ENCODE measurements at places on chromosomes 2 and 18.

DNA sequence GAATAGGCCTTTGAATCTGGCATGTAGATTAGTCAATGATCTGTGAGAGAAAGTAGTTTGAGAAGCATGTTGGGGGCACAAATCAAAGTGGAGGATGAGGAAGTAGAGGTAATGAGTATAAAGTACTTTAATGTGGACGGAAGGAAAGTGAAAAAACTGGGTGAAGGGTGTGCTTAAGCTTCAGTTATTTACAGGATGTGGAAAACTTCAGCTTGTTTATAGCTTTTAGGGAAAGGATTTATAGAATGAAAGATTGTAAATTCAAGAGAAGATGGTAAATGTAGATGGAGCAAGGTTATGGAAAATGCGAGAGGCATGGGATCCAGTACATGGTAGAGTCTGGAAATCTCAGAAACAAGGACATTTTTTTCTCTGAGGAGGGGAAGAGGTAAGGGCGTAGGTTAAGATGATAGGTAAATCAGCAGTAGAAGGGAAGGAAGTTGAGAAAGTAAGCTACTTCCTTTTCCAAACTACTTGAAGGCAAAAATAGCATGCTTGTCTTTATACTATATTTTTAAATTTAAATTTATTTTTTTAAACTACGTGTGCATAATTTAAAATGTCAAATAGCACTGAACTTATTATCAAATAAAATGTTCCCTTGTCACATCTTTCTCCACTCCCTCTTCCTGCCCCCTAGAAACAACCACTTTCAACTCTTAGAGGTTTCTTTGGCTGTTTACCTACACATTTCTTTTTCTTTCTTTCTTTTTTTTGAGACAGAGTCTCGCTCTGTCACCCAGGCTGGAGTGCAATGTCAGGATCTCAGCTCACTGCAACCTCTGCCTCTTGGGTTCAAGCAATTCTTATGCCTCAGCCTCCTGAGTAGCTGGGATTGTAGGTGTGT lies 8.5 kb downstream of the FAM117B start:
- DNase-seq = no peak

DNA sequence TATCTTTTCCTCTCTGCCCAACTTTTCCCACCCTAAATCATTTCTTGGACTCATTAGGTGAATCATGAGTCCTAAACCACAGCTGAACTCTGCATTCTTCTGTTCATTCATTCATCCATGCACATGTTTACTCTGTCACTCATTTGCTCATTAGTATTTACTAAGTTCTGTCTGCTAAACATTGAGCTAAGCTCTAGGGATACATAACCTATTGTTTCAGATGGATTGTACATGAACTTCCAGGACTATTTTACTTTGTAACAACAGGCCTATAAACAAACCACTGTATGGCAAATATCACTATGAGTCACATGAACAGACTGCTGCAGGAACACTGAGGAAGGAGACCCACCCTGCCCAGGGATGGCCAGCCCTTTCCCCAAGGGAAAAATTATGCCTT lies 14.6 kb upstream of the DYNC2LI1 start:
- peak; percentile 92 for DNase-seq

DNA sequence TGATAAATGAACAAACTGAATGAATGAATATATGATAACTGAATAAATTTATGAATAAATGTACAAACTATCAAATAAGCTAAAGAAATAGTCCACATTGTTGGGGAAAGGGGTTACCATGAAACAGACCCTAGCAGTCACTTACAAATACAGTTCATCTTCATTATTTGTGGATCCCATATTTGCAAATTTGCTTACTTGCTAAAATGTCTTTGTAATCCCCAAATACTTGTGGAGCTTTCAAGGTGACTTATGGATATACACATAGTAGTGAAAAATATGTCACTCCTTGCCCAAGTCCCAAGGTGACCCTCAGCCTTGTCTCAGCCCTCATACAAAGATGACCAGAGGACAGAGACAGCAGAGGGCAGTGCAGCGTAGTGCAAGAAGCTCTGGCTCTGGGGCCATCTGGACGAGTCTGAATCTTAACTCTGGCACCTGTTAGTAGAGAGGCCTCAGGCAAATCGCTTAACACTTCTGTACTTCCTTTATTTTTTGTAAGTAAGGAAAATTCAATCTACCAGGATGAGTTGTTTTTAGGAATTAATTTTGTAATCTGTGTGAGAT lies 3.1 kb downstream of the PAIP2B start:
- no peak for DNase-seq

DNA sequence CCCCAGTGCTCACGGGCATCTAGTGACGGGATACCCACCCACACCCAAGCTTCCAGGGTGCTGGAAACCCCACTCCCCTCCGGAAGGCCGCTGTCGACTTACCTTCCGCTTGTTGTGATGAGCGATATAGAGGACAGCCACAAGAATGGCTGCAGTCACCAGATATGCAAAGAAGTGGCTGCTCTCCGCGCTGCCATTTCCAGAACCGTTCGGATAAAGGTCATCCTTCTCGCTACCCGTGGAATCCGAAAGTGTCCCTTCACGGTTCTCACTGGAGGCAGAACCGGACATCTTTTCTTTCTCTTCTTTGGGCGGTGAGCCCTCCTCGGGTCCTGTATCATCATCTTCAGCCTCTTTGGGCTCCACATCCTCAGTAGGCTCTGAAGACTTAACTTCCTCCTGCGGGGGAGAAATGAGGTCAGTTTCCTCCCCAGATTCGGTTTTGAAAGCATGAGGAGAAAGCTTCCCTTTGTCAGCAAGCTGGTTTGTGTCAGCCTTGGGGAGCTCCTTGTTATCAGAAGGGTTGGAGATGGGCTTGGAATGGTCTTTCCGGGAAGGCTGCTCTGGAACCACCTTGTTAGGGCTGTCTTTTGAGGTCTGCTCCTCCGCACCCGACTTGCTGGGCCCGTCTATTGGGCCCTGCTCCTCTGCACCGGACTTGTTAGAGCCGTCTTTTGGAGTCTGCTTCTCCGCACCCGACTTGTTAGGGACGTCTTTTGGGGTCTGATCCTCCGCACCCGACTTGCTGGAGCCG lies 1.2 kb downstream of the TGOLN2 start:
- no peak for DNase-seq

GRCh38 chr2:110674620-110675555 lies 3.0 kb downstream of the BUB1 start:
- no peak for DNase-seq

- no peak for DNase-seq
These were observed 171.2 kb downstream of the ZNF516 start for GRCh38 chr18:76323891-76324290.

DNA sequence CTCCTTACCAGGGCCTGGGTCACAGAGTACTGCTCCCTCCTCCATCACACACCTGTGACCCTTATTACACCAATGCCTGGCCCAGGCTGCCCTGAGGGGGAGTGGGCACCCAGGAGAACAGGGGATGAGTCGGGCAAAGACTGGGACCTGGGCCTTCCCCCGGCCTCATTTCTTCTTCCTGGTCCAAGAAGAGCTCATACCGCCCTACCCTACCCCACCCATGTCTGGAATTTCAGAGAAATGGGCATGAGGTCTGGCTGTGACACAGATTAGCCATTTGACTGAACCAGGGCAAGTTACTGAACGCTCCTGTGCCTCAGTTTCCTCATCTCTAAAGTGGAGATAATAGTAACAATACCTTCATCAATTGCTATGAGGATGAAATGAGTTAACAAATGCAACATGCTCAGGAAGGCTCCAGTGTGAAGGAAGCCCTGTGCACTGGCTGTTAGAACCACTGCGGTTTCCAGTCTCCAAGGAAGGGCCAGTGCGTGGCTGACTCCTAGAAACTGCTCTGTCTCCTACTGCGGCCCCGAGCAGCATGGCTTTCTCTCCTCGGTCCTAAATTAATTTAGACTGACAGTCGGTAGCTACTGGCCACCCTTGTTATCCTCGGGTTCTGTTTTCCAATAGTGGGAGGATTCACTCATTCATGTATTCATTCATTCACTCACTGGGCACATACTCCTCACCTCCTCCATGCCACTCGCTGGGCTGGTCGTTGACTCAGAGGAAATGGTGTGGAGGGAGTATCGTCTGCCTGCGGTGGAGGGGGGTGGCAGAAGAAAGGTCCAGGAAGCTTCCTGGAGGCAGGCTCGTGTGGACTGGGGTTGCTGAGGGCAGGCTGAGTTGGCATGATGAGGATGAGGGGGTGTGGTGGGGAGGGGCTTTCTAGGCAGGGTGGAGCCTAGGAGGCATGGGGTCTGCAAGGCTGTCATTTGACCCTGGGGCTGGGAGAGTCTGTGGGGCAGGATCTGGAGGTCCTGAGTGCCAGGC lies 175.6 kb downstream of the GLI2 start:
- DNase-seq = no peak

GRCh38 chr2:183740241-183740640 lies 616.0 kb downstream of the NUP35 start:
- DNase-seq = no peak

- no peak for DNase-seq
These were observed 337.0 kb downstream of the EIPR1 start for GRCh38 chr2:3040496-3041140.

- no peak for DNase-seq
These were observed 6.2 kb downstream of the PRKD3 start for GRCh38 chr2:37318401-37318800.
